ENCODE measurements at places on chromosomes 4 and X. TPM values are rescaled to one million over a fixed set of nuclear protein-coding genes. Genes with fewer than 3 reads are reported as not detected.

DNA sequence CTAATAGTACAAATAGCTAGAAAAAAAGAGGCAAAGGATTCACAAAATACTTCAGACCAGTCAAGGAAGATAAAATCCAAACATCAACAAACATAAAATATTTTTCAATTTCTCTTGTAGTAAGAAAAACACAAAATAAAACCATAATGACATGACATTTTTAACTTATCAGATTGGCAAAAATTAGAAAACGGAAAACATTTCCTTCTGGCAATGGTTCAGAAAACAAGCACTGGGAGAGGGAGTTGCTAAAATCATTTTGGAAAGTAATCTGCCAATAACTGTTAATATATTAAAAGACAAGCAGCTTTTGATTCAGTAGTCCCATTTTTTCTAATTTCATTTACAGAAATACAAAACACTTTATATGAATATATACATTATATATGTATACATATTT is 26.1 kb downstream of the TKTL2 start:
- DNase-seq: no peak

Gene UGT2B15
- not detected for total RNA-seq

Gene SPANXD
- total RNA-seq: 1.5 TPM

Gene ZNF280C
- 3.8 TPM for total RNA-seq

- DNase-seq: no peak
These were observed 215.4 kb downstream of the IL1RAPL1 start for GRCh38 chrX:28802625-28803024.

Gene PPP4R3C
- total RNA-seq: 0.74 TPM

GRCh38 chr4:175767150-175767549 is 44.9 kb downstream of the GPM6A start:
- DNase-seq: no peak

- DNase-seq: no peak
These were observed 1685.9 kb upstream of the TENM3 start for GRCh38 chr4:180557348-180557747.

GRCh38 chrX:55636109-55636508 is 12.9 kb downstream of the FOXR2 start:
- DNase-seq: no peak

GRCh38 chr4:20158195-20158594 is 93.5 kb upstream of the SLIT2 start:
- DNase-seq: no peak

DNA sequence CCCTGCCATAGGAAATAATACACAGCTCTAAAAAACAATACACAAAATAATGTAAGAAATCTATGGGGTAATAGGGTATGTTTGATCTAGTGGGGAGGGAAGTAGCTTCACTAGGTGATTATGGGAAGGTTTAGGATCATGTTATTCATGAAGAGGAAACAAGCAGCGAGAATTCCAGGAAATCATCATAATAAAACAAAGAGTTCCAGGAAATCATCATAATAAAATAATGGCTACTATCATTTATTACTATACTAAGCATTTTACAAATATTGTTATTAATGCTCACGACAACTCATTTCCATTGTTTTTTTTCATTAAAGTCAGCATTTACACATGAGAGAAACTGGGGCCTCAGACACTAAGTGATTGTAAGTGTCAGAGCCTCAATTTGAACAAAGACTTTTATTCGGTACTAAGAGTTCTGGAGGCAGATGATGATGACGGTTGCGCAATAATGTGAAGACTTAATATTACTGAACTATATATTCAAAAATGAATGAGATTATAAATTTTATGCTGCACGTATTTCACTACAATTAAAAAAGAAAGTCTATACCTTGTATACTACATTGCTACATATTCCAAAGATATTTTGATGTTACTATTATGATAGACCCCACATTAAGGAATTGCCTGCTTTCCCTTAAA is 12.2 kb upstream of the CXCL8 start:
- no peak for DNase-seq

Gene REPS2
- 0.97 TPM for total RNA-seq

- DNase-seq: no peak
These were observed 35.3 kb upstream of the DCX start for GRCh38 chrX:111447298-111447697.

DNA sequence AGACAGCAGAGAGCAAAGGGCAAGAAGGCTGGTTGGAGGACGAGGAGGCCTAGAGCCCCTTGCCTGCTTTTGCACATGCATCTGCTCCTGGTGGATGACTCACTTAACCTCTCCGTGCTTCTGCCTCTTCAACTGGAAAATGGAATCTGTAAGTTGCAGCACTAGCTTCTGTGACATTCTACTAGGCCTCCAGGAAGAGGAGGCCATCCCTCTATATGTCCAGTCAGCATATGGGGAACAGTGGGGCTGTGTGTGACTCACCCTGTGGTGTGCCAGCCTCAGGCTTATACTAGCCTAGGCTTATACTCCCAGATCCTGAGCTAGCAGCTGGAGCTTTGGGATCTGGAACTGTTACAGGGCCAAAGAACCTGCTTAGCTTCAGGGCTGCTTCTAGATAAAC is 36.0 kb downstream of the RTL9 start:
- DNase-seq: peak; percentile 69

GRCh38 chr4:68346461-68346860 is 3.4 kb downstream of the YTHDC1 start:
- DNase-seq: no peak

DNA sequence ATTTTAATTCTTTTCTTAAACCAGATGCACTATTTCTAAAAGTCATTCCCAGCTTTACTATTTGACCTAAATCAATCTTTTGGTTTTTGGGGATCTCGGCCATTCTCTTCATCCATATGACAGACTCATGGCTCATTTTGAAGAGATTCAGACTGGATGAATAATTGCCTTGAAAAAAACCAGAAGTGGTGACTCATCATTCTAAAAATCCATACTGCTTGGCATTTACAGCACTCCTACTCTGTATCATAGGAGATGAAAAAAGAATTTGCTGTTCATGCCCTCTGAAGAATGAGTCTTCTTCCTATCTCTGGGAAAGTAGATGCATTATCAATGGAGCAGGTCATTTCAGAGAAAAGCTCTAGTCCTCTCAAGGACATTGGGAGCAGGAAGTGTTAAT is 220.5 kb upstream of the RPS6KA3 start:
- DNase-seq: peak; percentile 11

Gene CXCL13
- not detected for total RNA-seq

- DNase-seq: no peak
These were observed 195.1 kb downstream of the MAGEB5 start for GRCh38 chrX:26411045-26411444.

DNA sequence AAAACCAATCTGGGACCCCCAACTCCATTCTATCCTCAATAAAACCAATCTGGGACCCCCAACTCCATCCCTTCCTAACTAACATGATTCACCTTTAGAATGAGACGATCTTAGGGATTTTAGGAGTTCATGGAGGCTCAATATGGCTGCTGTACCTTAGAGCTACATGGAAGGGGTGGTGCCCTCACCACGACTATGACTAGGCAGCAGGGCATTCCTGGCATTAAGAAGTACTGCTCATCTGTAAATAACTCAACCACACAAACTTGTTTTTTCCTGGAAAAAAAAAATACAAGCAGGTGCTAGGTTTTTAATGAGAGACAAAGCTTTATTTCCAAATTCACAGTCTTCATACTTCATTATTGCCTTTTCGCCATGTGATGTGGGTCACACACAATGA is 346.5 kb upstream of the FAT1 start:
- DNase-seq: no peak

- DNase-seq: no peak
These were observed 9.9 kb downstream of the L1CAM start for GRCh38 chrX:153876112-153876491.

- DNase-seq: no peak
These were observed 36.8 kb upstream of the BANK1 start for GRCh38 chr4:101753721-101754120.

Gene IRAK1
- 49.2 TPM for total RNA-seq

DNA sequence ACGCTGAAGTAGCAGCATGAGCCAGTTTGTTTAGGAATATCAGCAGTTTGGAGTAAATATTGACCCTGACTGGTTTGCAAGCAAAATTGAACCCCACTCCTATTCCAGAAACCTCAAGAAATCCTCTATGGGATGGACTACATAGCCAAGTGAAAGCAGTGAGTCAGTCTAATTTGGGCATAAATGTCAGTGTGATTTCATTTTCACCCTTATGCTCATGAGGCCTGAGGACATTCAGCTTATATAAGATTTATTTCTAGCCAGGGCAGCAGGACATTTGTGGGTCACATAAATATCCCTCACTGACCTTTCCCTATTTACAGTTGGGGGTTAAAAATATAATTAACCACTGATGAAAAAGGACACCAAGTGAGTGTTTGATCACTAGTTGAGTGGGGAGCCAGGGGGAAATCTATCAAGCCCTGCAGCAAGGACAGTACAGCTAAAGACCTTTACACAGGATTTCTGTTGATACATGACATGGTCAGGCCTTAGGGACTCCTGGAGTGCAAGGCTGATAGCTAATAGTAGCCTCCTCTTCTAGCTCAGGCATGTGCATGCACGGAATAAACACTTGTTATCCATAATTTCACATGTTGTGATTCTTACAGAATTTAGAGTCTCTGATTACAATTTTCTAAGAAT is 996.9 kb upstream of the GRIA3 start:
- DNase-seq: no peak

Gene TNIP3
- 0.06 TPM for total RNA-seq

GRCh38 chrX:28901637-28902036 is 314.4 kb downstream of the IL1RAPL1 start:
- no peak for DNase-seq

Data from Daoy (cell line).